Epithelial cell of proximal tubule (primary cell): ENCODE measurements at places on chromosomes 2 and 18.

- DNase-seq, result no peak
Measured at GRCh38 chr18:10245846-10246175, 208.6 kb upstream of the APCDD1 start.

- DNase-seq, result no peak
Measured at GRCh38 chr2:3154146-3154545, 223.5 kb downstream of the EIPR1 start.

GRCh38 chr2:220962556-220962955, 609.5 kb downstream of the EPHA4 start:
- DNase-seq, result no peak

DNA sequence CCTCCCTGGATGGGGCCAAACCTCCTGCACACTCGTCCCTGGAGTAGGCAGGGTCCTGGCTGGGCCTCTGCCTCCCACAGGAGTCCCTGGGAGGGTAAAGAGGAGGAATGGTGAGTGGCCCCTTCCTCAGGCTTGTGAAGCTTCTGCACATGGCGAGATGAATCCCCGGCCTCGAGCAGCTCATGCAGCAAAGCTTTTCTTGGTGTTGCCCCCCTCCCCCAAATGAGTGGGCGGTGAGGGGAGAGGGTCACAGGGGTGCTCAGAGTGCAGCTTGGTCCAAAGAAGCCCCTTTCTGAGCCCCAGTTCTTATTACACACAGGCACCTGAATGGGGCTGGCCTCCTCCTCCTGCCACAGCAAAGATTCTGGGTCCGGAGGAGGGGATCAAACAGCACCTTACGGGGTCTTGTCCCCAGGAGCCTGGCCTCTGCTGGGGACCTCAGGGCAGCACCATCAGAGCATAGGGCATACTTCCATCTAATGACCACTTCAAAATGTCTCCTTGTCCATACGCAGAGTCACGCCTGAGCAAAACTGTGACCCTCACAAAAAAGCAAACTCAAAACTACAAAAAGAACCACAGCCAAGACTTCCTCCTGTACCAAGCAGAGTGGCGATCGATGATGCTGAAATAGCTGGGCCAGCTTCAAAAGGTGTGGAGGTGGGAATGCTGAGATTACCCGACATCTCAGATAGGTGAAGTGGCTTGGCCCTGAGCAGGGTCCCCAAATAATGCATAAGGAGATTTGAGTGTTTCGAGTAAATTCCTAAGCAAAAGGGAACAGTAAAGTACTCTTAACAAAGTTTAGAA, 148.4 kb upstream of the TWIST2 start:
- DNase-seq, result no peak

- no peak for DNase-seq
Measured at GRCh38 chr2:136013136-136013685, 27.8 kb upstream of the DARS1 start.

DNA sequence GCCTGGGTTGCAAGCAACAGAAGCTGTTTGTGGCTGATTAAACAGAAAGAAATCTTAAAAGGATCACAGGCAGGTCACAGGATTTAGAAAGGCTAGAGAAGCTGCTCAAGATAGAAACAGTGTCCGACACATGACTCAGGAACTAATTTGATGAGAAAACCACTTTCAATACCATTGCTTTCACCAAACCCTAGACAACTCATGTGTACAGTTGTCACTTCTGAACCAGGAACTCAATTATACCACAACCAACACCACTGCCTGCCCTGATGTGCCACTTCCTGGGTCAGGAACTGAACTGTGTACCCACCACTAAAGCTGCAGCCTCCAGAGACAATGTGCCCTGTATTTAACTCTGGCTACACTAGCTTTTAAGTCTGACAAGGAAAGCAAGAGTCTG, 56.0 kb downstream of the TMEM247 start:
- no peak for DNase-seq

- no peak for DNase-seq
Measured at GRCh38 chr18:67318651-67319050, 197.9 kb downstream of the DSEL start.

GRCh38 chr2:11997142-11997541, 250.7 kb downstream of the LPIN1 start:
- no peak for DNase-seq

- DNase-seq, result no peak
Measured at GRCh38 chr2:25483607-25484266, 142.0 kb upstream of the DNMT3A start.

DNA sequence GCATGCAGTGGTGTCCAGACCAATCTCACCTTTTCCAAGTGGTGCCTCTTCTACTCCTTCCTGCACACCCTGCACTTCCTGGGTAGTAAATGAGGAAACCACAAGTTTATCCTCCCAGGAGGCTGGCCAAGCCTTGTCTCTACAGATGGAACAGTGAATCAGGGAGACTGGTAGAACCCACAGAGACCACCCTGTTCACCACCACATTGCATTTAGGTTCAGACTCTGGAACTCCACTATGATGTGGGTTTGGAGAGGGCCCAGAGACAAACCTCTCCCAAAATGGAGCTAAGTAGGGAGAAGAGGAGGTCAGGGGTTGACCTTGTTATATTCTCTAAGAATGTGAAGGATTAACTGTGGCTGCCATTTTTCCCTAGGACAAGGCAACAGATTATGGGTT, 102.8 kb upstream of the FZD7 start:
- DNase-seq, result no peak

DNA sequence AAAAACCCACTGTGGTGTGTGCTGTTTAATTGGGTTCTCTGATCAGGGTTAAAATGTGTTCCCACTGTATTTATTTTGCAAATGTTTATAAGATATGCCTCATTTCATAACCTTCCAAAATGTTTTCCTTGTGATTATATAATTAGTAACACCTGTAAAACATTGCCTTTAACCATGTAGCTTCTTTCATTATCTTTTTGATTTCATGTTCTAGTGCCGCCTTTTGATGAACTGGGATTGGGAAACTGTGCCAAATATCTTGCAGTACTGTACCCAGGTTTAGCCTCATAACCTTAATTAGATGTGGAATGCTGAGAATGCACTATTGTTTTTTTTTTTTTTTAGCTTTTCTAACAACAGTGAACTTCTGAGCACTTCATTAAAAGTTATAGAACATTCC, 96.9 kb downstream of the TANC1 start:
- no peak for DNase-seq

- DNase-seq, result no peak
Measured at GRCh38 chr2:105822186-105822585, 77.5 kb downstream of the NCK2 start.

DNA sequence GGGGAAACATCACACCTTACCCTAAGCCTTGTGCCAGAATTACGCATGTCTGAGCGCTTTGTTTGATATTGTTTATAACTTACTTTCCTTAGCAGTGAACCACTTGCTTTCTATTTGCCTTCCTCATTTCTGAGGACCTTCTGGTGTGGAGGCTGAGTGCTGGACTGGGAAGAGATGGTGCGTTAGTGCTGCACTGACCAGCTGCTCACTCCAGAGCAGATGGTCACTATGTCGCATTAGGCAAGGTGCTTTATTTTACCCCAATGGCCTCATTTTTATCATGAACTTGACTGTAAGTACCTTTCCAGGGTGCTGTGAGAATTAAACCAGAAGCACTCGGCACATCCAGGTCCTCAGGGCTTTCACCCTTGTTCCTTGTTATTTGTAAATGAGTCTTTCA, 46.6 kb upstream of the TMEM18 start:
- no peak for DNase-seq

DNA sequence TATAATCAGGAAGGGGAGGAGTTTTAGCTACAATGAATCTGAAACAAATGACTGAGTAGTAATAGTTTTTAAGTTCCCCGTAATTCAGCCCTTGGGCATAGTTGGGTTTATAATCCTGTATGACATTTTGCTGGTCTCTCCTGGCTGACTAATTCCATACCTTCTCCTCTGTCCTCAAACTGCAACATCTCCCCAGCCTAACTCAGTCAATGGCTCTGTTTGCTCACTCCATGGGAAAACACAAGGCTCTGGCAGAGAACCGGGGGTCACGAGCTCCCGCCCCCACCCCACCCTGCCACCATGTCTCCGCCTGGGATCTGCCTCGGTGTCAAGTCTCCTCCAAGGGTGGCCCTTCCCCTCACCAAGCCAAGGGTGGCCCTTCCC, 168.6 kb downstream of the HDAC4 start:
- DNase-seq, result no peak

DNA sequence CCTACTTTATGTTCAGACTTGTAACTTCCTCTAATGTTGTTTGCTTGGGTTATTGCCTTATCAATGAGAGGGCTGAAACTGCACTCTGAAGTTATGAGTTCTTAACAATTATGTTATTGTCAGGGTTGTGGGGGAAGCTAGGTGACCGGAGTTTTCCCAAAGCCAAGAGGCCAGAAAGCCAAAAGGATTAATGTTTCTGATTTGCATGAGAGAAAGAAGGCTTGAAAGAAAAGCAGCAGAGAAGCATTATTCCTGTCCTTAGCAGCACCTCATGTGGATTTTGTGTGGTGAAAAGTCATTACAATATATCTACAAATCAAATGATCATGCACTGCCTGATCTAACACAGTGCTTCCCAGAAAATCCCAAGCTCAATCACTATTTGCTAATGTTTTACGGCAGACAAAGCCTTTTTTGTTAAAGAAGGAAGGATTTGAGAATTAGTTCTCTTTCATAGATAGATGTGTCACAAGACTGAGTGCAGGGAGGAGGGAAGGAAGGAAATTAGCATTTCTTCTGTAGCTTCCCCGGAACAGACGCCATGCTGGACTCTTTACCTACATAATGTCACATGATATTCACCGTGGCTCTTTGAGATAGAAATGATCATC, 203.2 kb downstream of the ALK start:
- no peak for DNase-seq

GRCh38 chr18:55510809-55511208, 77.2 kb downstream of the TCF4 start:
- no peak for DNase-seq

DNA sequence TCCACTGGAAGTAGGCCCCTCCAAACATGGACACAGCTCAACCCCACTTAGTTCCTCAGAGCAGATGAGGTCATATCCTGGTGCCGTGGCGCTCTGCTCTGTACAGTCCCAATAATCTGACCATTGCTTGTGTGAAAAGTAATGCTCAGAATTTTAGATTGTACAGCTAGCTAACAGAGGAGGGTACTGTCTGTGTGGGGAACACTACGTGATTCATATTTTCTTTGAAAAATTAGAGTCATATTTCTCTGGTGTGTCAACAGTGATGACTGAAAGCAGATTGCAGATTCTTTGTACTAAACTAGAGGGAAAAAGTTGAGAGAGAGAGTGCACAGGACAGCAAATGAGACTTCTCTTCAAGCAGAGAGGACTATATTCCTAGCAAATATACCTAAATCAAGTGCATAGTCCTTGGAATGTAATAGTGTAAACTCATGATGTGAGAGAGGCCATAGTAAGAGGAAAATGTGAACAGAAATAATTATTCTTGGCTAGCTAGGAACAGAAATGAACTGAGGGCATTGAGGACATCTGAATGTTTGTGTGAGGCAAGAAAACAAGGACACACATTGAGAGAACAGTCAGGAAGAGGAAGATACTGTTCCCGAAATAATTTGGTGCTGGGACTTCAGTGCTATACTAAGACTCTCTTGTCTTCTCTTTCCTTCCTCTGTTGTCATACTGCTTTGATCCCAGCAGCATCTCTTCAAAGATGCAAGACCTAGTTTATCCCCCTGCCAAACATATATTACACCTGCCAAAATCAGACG, 157.0 kb upstream of the RND3 start:
- no peak for DNase-seq

GRCh38 chr18:6221602-6222014, 193.1 kb downstream of the L3MBTL4 start:
- DNase-seq, result no peak

DNA sequence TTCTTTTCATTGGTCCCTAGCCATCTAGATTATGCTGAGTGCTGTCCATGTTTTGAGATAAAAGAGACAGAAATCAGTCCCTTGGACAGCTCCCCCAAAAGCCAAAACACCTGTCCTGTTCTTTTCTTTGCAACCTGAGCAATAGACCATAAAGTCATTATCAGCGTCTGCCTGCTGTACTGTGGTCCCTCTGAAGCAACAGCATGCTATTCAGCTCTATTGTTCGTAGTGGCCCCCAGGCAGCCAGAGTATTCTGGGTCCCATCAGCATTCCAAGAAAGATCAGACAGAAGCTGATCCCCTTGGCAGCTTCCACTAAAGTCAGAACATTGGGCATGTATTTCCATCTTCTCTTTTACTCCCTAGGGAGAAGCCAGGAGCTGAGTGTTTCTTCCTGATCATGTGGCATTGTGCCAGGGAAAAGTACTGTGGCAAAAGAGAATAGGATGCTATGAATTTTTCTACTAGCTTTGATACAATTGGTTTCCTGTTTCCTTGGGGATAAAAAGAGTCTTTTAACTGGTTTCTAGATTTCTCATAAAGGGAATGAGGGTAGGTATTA, 33.6 kb upstream of the ZSWIM2 start:
- DNase-seq, result no peak

DNA sequence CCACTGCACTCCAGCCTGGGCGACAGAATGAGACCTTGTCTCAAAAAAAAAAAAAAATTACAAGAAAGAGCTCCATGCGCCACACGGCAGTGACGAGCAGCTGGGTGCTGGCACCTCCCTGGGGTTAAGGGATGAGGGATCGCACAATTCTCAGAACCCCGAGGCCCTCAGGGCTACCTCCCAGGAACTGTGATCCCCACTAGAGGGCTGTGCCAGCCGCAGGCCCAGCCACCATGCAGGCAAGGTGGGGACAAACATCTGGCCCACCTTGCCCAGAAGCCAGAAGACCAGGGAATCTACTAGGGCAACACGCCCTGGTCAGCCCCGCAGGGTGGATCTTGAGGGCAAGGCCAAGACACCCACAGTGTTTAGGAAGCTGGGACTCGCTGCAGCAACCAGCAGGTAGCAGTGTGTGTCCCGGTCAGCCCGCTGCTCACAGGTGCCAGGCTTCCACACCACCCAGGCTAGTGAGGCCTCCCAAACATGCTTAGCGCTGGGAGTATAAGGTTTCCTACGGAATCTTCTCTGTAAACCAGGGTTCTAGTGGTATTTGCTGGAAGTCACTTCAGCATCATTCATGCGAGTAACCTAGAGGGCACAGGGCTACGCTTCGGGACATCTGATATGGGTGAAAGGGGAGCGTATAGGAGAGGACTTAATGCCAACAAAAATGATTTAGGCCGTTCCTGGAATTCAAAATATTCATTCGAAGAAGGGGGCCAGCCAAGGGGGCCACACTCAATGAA, 6.7 kb downstream of the SAG start:
- DNase-seq, result no peak

GRCh38 chr2:47569658-47570475, 166.9 kb downstream of the MSH2 start:
- DNase-seq, result no peak

DNA sequence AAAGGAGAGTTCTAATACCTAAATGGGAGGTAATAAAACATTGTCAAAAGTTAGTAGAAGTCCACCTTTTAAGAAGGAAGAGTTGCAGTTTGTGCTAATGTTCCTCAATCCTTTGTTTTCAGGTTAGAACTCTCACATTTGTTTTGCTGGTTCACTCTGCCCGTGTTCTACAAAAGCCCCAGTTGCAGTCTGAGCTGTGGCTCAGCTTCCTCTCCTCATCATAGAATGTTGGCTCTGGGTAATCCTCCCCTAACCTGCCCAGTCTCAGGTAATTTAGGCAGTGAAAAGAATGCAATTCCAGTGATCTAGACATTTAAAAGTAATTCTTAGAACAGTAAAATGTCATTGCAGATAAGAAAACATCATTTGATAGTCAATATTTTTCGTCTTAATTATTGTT, 1410.4 kb upstream of the ZEB2 start:
- no peak for DNase-seq
